CD4-positive, alpha-beta T cell treated with Interleukin-2 at 100 ng/mL for 4 hours (primary cell): ENCODE measurements at places on chromosomes 12 and 14.

DNA sequence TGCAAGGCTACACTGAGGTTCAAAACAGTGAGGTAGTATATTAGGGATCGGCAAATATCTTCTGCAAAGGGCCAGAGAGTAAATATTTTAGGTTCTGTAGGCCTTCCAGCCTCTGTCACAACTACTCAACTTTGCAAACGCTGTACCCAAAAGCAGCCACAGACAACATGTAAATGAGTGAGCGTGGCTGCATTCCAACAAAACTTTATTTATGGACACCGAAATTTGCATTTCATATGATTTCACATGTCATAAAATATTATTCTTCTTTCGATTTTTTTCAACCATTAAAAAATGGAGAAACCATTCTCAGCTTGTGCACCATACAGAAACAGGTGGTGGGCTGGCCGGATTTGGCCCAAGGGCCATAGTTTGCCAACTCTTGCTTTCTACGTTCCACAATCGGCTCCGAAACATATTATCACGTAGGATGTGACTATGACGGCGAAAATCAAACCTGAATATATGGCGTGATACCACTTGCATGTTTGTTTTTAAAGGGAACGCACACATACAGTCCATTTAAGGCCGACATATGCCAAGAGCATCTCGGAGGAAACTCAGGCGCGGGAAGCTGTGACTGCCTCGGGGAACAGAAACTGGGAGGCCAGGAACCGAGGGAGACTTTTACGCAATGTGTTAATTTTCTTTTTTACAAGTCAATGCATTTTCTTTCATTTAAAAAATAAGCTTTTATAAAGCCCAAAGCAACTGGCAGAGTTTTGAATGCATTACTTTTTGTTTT lies 7.1 kb downstream of the NCOR2 start:
- no peak for DNase-seq

- DNase-seq = no peak
Observed at GRCh38 chr12:62517887-62518286, 51.3 kb downstream of the MON2 start.

- DNase-seq = no peak
Observed at GRCh38 chr12:99910342-99910741, 74.4 kb downstream of the ANKS1B start.

DNA sequence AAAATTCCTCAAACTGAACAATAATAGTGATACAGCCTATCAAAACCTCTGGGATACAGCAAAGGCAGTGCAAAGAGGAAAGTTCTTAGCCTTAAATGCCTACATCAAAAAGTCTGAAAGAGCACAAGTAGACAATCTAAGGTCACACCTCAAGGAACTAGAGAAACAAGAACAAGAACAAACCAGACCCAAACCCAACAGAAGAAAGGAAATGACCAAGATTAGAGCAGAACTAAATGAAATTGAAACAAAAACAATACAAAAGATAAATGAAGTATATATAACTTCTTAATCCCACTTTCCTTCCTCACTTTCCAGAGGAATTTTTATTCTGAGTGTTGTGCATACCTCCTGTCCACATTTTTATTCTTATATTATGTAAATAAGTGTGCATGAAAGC lies 192.0 kb downstream of the FUT8 start:
- no peak for DNase-seq

- no peak for DNase-seq
Observed at GRCh38 chr12:644303-644639, 19.0 kb downstream of the NINJ2 start.

DNA sequence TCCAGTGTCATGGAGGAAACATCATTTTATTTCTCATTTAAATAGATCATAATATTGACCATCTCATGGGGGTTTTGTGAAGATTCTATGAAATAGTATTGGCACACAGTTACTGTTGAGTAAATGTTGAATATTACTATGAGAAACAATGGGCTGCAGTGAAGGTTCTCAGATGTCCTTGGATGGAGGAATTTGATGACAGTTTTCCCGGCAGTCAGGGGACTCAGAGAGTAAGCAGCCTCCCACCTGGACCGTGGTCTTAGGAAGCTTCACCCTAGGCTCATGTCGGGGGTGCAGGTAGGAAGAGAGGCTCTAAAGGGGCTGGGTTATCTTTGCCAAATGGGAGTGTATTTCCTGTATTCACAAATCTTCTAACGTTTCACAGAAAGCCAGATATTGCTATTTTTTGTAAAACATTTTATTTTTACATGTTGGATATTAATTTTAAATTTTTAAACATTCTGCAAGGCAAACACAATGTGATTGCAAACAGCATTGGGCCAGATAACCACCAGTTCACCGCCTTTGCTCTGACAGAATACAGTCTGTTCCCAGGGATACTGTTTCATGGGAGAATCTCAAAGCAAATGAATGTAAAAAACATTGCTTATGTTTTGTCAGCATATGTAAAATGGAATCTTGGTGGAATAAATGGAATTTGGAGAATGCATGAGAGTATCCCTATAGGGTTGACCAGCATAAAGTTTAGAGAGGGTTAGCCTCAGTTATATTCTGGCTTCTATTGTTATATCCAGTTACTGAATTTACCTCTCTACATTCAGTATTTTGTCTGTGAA lies 380.8 kb upstream of the TMEM132C start:
- no peak for DNase-seq

DNA sequence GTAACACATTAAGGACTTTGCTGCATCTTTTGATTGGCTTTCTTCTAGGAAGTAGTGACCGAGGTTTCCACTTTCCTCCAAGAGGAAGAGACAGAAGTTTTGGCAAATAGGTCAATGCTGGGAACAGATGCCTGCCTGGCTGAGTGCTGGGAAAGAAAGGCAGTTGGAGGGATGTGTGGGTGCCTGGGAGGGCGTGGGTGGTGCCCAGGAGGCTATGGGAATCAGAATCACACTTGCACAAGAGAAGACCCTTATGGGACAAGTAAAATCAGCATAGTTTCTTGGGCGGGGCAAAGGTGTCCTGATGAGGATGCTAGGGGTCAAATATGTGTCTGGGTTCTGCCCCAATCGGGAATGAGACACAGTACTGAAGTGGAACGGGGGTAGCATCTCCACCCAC lies 906 bp upstream of the ACADS start:
- no peak for DNase-seq

DNA sequence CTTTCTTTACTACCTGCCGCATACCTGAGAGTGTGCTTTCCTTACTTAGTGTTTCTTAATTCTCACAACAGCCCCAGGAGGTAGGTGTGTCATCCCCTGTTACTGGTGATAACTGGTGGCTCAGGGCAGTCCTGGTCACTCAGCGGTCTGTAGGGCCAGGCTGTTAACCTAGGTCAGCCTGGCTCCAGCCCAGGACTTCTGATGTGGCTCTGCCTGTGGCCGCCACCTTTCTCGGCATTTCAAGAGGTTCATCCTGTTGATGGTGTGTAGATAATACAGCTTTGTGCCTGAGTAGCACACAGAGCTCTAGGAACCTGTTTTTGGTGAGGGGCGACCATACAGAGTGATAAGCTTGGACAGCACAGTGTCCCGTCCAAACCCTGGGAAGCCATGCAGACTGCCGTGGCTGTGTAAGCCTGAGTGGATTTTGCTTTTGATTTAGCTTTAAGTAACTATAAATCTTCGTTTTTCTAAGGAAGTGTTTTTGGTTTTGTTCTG lies 11.9 kb upstream of the DNAH10 start:
- no peak for DNase-seq

GRCh38 chr14:59251811-59252771 lies 63.6 kb downstream of the DAAM1 start:
- no peak for DNase-seq

DNA sequence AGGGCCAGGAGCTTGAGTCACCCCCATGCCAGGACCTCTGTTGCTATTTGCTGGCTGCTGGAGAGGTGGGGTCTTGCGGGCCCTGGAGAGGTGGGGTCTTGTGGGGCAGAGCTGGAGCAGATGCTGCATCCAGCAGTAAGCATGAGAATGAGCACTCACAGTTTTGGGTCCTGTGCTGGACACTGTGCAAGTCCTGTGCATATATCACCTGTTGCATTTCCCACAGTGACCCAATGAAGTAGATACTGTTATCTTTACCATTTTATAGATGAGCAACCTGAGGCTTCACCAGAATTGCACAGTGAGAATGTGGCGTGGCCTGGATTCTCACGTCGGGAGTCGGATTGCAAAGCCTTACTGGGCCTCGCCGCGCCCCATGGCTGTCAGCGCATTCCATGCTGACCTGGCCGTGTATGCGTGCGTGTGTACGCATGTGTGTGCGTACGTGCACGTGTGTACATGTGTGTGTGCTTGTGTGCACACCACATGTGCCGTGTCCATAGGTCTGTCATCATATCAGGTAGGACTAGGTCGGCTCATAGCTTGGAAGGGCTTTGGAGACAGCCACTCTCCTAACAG lies 12.0 kb downstream of the COA8 start:
- DNase-seq = no peak

DNA sequence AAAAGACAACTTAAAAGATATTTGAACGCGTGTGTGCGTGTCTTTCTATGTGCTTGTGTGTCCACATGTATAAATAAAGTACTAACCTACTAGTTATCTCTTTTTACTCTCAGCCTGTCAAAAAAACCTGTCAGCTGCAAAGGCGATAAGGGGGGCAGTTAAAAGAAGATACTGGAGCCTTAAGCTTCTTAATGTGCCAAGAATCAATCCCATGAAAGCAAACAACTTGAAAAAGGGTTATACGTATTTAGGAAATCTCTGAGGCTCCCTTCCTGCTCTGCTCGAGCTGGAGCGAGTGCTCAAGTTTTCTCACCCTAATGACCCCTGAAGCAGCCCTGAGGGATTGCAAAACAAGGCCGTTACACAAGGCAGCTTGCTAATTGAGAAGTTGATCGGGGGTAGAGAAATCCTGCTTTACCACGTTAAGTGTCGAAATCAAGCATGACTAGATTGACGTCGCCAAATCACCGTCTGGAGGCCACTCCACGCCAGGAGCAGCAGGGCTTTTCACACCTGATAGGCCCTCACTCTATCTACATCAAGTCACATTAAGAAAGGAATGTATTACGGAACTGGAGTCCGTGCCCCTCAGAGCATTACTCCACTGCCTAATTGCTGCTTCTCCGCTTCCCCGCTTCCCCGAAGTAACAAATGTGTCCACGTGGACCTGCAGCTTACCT lies 32.4 kb downstream of the LMO3 start:
- DNase-seq = no peak

- DNase-seq = no peak
Observed at GRCh38 chr14:70189456-70190077, 816 bp upstream of the SLC8A3 start.

DNA sequence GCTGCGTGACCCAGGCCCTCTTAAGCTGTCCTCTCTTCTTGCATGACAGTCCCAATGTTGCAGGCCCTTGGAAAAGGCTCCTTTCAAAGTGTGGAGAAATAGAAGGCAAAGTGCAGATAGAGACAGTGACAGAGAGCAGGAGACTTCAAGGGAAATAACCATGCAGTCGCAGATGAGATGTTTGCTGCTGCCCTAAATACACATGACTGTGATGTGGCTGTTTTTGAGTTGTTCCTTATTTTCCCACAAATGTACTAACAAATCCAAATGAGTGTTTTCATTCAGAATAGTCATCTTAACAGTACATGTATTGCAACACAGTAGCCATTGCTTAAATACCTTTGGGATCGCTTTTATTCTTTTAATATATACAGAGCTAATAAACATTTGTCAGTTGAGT lies 101.6 kb downstream of the SLC15A5 start:
- no peak for DNase-seq

GRCh38 chr12:39620659-39621658 lies 1.4 kb upstream of the ABCD2 start:
- peak; percentile 66 for DNase-seq

GRCh38 chr14:104399432-104400155 lies 180.0 kb upstream of the C14orf180 start:
- peak; percentile 34 for DNase-seq

DNA sequence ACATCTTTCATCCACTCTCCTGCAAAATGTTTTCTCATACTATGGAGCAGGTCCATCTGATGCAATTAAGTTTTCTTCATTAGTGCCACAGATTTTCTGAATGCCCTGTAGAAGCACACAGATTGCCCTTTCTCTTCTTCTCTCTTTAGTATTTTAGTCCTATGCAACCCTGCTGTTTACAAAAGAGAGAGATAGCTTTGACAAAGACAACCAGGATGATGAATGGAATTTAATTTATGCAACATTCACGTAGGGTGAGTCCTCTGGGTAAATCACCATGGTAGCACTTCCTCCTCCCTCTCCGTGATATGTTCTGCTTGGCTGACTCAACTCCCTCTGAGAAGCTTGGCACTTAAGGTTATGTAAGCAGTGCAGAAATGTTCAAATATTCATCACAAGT lies 400.9 kb upstream of the PDE3A start:
- no peak for DNase-seq

DNA sequence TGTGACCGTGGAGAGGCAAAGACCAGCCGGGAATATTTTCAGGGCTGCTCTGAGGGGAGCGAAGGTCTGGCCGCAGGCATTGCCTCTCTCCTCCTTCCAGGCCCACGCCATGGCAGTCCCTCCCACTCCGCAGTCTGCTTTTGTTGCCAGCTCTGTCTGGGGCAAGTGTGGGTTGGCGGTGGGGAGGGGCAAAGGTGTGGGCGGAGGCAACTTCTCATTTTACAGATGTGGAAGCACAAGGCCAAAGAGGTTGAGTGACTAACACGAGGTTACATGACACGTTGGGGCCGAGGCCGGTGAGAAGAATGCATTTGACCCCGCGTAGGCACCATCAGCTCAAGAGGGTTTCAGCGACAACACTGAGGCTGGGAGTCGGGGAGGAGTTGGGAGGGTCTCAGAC lies 6.1 kb upstream of the FAIM2 start:
- no peak for DNase-seq

- DNase-seq = no peak
Observed at GRCh38 chr12:103820881-103821489, 20.0 kb downstream of the NT5DC3 start.

DNA sequence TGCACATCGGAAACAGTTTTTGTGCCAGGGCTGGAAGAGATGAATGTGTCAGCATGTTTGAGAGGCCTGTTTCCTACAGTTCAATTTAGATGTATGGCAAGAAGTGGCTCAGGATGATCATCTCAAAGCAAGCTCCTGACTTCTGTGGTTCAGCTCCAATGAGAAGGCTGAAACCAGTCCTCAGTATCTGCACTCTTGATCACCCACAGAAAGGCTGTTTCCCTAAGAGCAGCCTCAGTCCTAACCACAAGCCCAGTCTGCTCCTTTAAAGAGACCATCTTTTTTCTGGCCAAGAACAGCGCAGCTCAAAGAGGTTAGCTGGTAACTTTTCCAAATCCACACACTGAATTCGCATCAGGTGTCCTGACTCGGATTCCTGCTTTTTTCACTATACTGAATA lies 19.2 kb downstream of the CSRP2 start:
- no peak for DNase-seq

GRCh38 chr12:111692575-111693210 lies 6.8 kb downstream of the ACAD10 start:
- DNase-seq = no peak

- DNase-seq = no peak
Observed at GRCh38 chr12:75121036-75121705, 88.5 kb downstream of the KCNC2 start.

DNA sequence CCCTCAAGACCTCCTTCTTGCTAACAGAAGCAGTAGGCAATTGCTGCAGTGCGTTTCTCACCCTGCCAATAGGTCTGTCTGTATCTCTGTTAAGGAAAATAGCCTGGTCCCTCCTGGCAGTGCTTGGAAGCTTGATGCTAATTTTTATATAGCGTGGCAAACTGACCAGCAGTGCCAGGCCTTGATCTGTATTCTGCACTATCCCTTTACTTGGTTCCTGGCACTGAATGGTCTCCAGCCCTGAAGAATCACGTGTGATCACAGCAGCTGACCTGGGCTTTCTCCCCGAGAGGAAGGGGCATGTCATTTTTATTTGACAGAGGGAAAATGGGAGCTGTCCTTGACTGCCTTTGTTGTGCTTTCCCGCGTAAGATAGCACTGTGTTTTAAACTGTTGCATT lies 48.7 kb upstream of the TRAF3 start:
- no peak for DNase-seq
